Stimulated activated CD8-positive, alpha-beta memory T cell treated with anti-CD3 and anti-CD28 coated beads, Interleukin-7, amount 100 ng/mL, for 48 hours (primary cell): ENCODE measurements at places on chromosomes 13 and 19.

DNA sequence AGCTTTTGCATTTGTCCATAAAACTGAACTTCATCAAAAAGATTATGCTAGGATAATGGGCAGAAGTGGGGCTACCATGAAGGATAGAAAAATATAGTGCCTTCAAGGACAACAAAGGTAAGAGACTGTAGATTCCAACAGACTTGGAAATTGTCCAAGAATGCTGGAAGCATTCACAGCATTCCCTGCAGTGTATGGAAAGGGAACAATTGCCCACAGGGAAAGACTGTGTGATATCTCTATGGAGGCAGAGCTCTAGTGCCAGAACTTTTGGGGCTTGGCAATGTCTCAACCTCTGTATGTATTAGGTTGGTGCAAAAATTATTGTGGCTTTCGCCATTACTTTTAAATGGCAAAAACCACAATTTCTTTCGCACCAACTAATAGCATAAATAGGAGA lies 1598.8 kb upstream of the MIR17HG start:
- DNase-seq, result no peak

GRCh38 chr19:8512115-8512967 lies 1.6 kb downstream of the ZNF414 start:
- DNase-seq, result no peak

DNA sequence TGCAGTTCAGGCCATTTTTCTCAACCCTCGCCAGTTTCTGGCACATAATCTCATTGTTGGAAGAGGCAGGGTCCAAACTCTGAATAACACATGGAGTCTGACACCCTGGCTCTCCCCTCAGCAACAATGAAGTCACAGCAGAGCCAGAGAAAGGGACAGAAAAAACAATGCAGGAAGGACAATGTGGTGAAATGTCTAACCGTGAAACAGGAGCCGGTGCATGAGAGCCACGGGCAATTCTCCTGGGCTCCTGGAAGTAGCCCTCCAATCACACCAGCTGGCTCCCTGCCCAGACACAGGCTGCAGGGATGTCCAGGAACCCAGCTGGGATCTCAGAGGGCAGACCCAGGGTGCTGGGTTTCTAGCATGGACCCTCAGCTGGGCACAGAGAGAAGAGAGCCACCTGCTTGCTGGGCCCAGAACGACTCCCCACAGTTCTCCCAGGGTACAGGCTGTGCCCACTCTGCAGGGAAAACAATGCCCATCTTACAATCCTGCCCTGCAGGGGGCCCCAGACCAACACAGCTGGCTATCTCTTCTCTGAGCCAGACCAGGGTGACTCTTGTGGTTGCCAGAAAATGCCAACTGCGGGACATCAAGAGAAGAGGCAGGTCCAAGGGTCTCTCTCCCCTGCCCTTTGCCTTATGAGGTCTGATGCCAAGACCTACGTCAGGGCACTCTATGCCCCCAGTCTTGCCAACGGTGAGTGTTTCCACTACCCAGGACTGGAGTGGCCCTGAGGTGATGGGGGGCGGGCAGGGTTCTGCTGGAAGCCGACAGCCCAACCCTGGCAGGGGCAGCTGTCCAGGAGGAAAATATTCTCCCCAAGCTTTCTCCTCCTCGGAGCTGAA lies 64.5 kb downstream of the CEBPG start:
- DNase-seq, result no peak

- no peak for DNase-seq
Measured at GRCh38 chr13:72500851-72501250, 226.6 kb downstream of the MZT1 start.

DNA sequence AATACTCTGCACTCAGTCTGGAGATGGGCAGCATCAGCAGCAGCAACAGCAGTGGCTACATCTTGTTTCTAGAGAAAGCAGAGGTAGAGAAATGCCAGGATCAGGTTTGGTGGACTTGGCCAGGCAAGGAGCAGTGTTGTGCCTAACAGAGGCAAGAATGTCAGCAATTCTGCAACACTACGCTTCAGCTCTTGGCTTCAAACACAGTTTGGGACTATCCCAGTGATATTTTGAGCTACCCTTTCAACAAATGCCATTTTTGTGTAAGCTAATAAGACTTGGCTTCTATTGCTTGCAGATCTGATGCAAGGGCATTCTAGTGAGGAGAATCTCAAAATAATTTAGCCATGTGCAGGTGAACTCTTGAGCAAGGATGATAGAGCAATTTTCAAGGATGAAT lies 271.3 kb downstream of the PCDH20 start:
- no peak for DNase-seq

- no peak for DNase-seq
Measured at GRCh38 chr19:18772620-18773587, 18.2 kb downstream of the COMP start.

DNA sequence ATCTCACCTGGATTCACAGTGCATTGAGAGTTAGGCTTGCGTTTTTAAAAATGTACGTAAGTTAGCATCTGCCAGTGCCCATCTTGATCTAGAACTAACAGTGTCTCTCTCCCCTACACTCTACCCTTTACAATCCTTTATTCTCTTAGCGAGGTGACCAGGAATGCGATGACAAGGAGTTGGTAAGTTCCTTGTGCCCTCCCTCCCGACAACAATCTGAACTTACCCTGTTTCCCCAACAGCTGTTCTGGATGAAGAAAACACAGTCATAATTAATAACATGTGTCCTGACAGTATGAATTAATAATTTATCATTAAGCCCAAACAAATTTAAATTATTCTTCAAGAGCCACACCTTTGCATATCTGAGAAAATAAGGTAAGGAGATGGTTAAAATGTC lies 6.3 kb downstream of the TSHZ3 start:
- DNase-seq, result no peak

DNA sequence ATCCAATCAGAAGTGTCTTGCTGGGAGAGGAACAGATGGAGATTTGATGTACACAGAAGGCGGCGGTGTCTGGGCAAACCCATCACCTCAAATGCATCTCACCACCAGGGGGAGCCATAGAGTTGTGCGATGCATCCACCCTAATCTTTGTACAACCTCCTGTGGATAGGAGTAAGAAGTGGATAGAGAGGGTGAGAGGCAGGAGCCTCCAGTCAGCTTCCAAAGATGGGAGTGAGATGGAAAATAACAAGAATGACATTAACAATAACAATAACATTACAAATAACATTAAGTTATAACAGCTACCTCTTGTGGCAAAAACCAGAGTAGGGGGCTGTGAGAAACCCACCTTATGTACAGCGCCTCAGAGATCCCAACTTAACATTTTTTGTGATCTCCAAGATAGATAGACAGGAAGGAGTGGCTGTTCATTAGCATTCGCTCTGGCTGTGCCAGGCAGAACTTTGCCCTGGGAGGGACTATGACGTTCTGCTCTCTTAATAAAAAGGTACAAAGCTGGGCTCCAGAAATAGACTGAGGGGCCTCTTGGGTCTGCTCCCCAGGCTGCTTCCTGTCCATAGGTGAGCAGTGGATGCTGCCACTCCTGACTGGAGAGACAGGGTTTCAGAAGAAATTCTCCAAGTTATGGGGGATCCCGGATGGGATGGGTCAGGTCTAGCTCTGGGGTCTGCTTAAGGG lies 5.2 kb upstream of the CEACAM18 start:
- peak; percentile 76 for DNase-seq

DNA sequence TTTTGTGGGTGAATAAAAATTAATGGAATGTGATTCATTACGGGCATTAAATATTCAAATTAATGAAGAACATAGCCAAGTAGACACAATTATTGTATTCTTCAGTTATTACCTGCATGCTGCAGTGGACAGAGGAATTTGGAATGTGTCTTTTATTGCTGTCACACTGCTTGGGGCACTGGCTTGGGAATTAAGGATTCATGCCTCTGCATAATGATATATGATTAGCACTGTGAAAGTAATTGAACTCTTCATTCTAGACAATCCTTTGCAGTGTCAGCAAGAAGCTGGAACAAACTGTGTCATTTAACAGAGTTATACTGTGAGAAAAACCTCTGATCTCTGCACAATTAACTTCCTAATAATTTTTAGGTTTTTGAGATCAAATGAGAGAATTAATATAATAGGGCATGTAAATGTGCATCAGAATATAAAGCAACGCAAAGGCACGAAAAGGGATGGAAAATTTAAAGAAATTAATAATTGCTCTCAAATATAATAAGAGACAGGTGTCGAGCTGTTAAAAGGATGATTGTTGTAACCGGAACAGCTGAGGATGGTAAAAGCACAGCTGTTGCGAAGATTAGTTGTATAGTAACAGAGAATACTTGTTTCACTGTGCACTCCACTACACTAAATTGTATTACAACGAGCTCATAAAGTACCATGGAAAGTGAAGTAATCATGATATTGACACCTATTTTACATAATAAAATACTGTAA lies 235.1 kb upstream of the MIR17HG start:
- no peak for DNase-seq

- no peak for DNase-seq
Measured at GRCh38 chr13:70964124-70964523, 855.9 kb upstream of the KLHL1 start.

- DNase-seq, result no peak
Measured at GRCh38 chr19:33163481-33163880, 30.6 kb upstream of the LRP3 start.

DNA sequence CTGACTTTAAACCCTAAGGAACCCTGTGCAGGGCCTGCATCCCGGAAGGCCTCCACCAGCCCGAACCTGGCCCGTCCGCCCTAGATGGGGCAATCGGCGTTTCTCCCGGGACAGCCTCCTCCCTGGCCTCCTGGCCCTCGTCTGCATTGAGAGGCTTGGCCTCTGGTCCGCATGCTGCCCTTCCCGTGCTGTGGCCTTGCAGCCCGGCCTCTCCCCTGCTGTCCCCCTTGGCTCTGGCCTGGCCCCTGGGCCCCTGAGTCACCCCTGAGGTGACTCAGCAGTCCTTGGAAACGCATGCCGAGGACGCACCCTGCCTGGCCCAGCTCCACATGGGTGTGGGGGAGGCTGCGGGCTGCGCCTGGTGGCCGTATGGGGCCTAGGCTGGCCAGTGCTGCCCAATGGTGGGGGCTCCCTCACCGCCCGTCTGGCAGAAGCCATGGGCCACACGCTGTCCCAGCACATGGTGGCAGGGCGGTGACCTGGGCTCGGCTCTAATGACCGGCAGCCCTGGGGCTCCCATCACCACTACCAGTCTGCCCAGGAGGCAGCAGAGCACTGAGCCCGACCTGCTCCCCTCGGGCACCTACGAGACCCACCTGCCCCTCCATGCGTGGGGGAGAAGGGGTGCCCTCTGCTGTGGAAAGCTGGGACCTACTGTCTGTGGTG lies 25.7 kb downstream of the SH3GL1 start:
- no peak for DNase-seq

- no peak for DNase-seq
Measured at GRCh38 chr19:610071-610800, 20.6 kb downstream of the HCN2 start.

GRCh38 chr13:42490676-42491075 lies 83.3 kb upstream of the TNFSF11 start:
- DNase-seq, result no peak

DNA sequence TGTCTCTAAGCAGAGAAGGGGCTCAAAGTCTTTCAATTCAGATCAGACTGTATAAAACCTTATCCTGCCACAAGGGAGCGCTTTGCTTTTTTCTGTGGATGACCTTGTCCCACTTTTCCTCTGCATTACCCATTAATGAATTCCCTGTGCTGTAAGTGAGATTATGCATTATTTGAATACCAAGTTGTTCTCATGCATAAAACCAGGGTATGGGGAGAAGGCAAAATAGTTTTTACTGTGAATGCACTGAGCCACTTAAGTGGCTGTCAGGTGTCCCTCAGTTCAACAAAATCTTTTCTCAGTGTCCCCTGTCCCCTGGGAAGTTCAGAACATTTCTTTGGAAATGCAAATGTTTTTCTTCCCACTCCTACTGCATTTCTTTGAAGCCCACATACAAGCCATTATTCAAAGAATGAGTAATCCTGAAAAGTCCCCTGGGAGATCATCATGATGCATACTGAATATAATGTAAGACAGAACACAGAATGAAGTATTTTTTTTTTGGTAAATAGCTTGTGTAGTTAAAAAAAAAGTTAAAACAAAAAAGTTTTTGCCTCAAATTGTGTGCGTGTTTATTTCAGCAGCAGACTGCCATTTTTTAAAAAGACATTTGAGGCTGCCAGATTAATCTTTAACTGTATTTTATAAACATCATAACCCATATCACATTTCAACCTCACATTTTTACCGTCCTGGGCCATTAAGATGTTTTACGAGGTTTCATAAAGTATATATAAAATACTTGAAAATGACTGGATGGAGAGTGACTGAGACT lies 506.7 kb upstream of the PCDH9 start:
- no peak for DNase-seq
